ENCODE measurements at places on chromosomes 1 and 21.

GRCh38 chr1:224054012-224054411 is 59.9 kb upstream of the FBXO28 start:
- no peak for DNase-seq

- DNase-seq: no peak
Measured at GRCh38 chr1:169240449-169241232, 127.0 kb downstream of the NME7 start.

- no peak for DNase-seq
Measured at GRCh38 chr1:54275349-54275748, 75.4 kb downstream of the MRPL37 start.

- DNase-seq: no peak
Measured at GRCh38 chr1:63294803-63295594, 27.4 kb upstream of the FOXD3 start.

- DNase-seq: no peak
Measured at GRCh38 chr1:151346082-151346768, 827 bp downstream of the RFX5 start.

DNA sequence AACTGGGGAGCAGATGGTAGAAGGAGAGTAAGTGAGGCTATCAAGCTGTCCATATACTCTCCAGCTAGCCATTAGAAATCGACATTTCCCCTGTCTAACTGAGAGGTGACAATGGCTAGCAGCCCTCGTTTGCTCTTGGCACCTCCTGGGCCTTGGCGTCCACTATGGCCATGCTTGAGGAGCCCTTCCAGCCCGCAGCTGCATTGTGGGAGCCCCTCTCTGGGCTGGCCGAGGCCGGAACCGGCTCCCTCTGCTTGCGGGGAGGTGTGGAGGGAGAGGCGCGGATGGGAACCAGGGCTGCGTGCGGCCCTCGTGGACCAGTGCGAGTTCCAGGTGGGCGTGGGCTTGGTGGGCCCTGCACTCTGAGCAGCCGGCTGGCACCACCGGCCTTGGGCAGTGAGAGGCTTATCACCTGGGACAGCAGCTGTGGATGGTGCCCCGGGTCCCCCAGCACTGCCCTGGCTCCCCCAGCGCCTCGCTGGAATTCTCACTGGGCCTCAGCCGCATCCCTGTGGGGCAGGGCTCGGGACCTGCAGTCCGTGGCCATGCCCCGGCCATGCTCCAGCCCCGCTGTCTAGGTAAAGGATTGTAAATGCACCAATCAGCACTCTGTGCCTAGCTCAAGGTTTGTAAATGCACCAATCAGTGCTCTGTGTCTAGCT is 56.2 kb upstream of the PARP1 start:
- DNase-seq: no peak

DNA sequence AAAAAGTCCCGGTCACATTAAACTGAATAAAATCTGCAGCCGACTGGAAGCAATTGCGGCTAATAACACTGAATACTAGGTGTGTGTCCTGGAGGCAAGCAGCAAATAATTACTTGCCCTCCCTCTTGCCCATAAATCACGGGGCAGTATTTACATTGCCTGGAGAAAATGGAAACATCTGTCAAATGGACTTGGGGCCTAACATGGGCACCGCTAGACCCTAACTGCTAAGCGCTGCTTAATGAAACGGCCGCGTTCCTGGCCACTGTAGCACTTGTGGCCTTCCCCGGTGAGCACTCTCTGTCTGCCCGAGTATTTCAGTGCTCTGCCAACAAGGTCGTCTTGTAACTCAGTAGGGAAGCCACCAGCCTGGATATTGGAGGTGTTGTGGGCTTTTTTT is 23.9 kb upstream of the KNCN start:
- DNase-seq: no peak

GRCh38 chr1:174407665-174408064 is 40.1 kb upstream of the GPR52 start:
- no peak for DNase-seq

DNA sequence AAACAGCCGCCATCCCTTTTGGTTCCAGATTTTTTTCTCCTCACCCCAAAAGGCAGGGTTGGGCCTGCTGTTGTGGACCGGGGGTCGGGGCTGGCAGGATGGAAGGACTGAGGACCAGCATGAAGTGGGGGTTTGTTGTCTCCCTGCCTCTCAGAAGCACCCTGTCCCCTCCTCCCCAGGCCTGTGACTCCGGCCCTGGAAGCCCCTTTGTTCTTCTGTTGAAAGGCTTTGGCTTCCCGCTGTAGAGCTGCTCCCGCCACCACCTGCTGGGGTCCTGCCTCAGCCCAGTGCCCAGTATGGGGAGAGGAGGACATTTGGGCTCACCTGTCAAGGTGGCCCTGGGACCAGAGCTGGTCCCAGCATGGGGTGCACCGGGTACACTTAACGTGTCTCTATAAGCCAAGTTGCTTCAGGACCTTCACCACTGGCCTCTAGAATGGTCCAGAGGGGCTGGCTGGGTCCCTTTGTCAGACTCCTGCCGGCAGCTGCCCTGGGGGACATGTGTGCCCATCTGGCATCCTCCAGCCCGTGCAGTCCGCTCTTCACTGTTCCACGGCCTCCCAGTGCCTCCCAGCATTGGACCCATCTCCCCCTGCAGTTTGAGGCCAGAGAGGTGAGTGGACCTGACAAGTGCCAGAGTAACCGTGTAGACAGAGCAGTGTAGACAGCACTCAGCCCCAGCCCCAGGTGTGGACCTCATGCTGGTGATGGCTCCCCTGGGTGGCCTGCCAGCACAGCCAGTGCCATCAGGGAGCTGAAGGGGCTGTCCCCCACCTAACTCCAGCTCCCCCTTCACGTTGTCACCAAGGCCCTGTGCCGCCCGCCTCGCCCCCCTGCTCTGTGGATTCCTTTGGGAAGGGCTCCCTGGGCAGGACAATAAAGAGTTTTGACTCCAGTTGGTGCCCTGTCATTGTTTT is 6.1 kb upstream of the SYTL1 start:
- no peak for DNase-seq

GRCh38 chr1:64545118-64545843 is 75.4 kb downstream of the CACHD1 start:
- no peak for DNase-seq

- DNase-seq: no peak
Measured at GRCh38 chr1:35737120-35737519, 18.4 kb upstream of the C1orf216 start.

DNA sequence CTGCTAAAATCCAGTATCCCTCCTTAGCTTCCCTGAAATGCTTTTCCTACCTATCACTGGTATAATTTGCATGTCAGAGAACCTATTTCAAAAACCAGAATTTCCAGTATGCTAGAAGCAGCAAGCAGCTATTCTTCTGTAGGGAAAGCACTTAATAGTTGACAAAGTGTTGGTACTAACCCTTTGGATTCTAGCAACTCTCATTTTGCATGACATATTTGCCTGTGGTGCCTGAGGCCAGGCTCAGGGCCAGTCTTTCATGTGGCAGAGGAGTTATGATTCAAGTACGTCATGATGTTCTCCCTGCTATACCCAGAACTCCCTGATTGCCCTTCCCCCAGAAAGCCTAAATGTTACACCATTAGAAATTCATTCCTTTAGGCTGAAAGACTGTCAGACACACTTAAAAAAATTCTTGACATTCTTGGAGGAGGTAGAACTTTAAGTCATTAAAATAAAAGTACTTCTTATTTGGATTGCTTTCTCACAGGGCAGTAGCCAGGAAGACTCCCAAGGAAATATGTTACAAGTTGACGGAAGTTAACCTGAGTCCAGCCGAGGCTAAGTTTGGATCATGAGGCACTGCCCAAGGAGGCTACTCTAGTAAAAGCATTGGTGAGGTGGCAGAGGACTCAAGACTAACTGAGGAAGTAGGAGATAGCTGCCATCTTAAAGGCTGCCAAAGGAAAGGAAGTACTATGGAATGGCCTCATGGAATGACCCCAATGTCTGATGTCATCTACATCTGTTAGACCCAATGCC is 298.4 kb upstream of the SPAG17 start:
- DNase-seq: no peak

DNA sequence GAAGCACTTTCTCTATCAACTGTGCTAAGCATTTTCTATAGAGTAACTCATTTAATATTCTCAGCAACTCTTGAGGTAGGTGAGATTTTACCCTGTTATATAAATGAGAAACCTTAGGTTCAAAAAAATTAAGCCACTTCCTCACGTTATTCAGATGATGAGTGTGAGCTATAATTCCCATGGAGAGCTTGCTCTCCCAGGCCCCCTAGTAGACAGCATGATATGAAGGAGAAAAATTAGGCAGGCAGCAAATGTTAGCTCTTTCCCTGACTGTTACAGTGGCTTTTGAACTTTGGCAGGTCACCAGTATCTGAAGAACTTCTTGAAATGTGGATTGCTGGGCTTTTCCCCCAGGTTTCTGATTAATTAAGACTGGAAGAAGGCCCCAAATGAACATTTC is 753.1 kb downstream of the NCAM2 start:
- DNase-seq: no peak

DNA sequence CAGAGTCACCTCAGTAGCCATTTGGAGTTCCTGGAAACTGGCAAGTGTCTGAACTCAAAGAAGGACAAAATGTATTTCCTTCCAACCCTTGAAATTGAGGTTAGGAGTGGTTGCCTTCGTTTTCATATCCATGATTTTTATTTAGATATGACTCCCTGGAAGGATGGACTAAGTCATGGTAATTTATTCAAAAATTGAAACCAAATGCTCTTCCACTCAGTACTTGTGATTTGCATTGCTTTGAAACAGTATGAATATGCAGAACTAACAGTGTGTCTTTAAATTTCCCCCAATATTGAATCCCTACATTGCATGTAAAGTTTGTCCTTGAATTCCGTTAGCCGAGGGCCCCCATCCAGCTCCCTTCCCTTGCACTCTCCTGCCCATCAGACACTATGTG is 112.1 kb upstream of the DNAH14 start:
- no peak for DNase-seq

DNA sequence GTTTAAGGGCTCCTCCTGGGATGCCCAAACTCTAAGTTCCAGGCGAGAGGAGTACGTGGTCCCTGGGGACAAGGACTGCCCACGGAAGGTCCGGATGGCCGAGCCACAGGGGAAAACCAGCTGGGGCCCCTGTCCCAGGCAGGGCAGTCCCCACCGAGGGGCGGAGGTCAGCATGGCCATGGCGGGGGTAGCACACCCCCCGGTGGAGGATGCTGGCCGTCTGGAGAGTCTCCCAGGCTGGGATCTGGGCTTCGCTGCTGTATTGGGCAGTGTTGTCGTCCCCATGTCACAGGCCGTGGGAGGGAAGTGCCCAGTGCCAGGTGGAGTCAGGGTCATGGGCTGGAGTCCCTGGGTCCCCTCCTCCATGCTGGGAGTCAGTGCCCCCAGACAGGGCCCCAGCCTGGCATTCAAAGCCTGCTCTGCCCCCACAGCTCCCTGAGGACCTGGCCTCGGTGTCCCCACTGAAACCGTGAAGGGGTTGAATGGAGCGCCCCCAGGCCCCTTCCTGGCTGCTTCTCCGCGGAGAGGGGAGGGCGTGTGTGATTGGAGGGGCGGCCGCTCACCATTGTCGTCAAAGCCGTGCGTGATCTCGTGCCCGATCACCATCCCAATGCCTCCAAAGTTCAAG is 6.8 kb downstream of the PRXL2B start:
- peak; percentile 0 for DNase-seq

DNA sequence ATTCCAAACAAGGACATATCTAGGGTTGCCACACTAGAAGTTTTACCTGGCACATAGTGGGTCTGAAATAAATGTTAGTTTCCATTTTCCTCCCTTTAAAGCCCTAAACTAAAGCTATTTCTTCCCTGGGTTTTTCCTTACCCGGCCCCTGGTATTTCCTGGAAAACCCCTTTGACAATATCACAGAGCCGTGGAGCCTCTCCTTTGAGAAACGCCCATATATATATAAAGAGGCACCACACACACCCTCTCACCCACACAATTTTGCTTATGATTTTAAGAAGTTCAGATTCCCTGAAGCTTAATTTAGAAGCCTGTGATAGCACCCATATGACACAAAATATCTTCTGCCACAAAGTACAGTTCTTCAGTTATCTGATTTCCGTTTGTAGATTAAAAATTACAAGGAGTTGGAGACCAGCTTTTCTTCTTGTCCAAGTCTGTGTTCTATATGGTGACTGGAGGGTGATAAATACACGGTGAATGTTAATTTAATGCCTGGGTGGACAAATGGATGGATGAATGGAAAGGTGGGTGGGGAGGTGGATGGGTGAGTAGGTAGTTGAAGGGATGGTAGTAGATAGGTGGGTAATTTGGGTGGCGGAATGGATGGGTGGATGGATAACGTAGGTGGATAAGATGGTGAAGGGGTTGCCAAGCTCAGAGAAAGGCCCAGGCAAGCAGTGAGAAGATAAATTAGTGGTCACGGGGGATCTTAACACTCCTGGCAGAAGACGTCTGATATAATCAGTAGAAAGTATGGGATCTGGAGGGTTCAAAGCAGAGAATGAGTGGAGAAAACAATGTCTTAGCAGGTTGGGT is 154.4 kb upstream of the FGGY start:
- no peak for DNase-seq

GRCh38 chr1:158329733-158330132 is 1.6 kb downstream of the CD1B start:
- no peak for DNase-seq

DNA sequence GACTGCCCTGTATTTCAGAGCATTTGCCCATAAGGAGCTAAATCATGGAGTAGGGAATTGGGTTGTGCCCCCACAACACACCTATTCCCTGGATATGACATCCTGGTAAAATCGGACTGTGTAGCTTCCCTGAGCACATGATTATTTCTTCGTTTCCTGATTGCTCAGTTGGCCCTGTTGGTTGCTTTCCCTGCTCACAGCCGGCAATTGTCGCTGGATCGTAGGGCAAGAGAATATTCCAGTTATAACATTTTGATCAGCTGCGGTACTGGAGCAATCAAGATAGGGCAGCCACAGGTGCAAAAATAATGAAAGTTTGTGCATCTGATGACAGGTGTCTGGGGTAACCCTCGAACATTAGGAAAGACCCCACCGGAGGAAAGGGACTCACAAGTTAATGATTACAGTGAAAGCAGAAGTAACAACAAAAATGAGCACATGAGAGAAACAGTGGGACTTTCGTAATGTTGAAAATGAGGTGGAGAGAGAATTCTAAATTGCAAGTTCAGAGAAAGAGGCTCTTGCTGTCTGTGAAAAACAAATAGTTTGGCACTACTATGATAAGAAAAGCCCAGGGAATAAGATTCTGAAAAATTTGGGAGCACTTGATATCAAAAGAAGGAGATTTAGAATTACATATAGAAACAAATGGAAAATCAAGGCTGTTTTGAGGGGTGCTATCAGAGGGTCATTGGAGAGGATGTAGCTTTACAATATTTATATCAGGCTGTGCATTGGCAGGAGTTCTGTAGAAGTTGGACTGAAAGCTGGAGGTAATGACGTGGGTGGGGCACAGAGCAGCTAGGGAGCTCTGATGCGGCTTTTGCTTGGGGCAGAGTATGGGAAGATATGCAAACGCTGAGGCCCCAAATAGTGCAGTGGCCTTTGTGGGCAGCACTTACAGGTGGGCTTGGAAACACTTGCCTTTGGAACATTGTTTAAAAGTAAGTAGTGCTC is at the start of gene MAB21L3:
Gene MAB21L3, plus strand, starts transcription at position 833 of the 957 bp plus-strand sequence. CDS start 1,217 bp downstream, outside the sequence.
- no peak for DNase-seq

- no peak for DNase-seq
Measured at GRCh38 chr1:195831789-195832188, 776.5 kb downstream of the KCNT2 start.
